CD4-positive, alpha-beta memory T cell (primary cell): ENCODE measurements at places on chromosomes 13 and 19. TPM values are rescaled to one million over a fixed set of nuclear protein-coding genes. Genes with fewer than 3 reads are reported as not detected.

DNA sequence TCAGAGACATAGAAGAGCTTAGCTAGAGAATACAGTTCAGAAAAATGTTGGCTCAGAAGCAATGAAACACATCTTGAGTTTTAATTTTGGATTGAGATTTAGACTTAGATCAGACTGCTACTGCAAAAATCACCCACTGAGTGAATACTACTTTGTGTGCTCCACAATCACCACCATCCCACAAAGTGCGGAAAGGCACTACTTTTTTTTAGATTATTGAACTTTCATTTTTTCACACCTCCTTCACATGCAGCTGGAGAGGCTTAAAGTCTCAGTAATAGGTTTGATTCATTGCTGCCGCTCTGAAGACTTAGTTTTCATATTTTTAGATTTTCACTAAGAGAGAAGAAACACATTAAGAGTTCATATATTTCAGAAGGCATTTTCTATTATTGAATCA, 289.9 kb upstream of the PRR20A start:
- H3K36me3 ChIP-seq, result no peaks in the 10 kb centered on the region
- H3K27ac ChIP-seq, result no peak overlapping the region
- H3K4me1 ChIP-seq, result no peaks in the 10 kb centered on the region
- no peaks in the 10 kb centered on the region for H3K27me3 ChIP-seq
- no peak for DNase-seq
- no peak overlapping the region for H3K4me3 ChIP-seq

DNA sequence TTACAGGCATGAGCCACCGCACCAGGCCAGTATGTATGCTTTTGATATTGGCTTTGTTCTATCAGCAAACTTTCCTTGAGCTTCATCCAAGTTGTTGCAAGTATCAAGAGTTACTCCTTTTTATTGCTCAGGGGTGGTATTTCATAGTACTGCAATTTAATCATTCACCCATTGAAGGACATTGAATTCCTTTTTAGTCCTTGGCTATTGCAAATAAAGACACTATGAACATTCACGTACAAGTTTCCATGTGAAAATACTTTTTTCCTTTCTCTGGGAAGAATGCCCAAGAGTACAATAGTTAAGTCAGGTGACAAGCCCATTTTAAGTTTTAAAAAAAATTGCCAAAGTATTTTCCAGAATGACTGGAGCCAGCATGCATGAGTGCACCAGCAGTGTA, 20.4 kb downstream of the CEACAM3 start:
- H3K27me3 ChIP-seq, result peaks cover 8% of the 10 kb centered on the region
- no peaks in the 10 kb centered on the region for H3K36me3 ChIP-seq
- H3K4me3 ChIP-seq, result no peak overlapping the region

The NCR1 gene
- not detected for total RNA-seq

GRCh38 chr13:60620611-60621395, 223.8 kb downstream of the TDRD3 start:
- H3K4me1 ChIP-seq, result no peaks in the 10 kb centered on the region
- no peaks in the 10 kb centered on the region for H3K27me3 ChIP-seq
- no peaks in the 10 kb centered on the region for H3K36me3 ChIP-seq
- no peak overlapping the region for H3K4me3 ChIP-seq

The ZNF805 gene
- 21.6 TPM for total RNA-seq
